GM12865 (cell line): ENCODE measurements at places on chromosomes 6 and 20.

- peak; percentile 50 for DNase-seq
Measured at GRCh38 chr6:105452924-105453756, 50.3 kb upstream of the PREP start.

DNA sequence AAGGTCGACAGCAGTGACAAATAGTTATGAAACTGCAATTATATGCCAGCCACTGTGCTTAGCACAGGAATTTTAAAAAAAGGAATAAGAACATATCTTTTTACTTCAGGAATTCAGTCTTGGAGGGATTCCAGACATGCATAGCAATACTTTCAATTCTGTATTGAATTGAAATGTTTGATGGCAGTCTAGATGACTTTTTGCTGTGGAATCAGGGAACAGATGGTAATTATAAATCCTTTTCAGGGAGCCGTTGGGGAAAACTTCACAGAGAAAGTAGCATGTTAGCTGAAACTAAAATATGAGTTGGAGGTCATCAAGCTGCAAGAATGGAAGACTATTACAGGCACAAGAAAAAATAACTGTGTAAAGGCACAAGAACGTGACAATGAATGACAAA is 74.8 kb downstream of the IMPG1 start:
- DNase-seq: no peak

GRCh38 chr20:34581341-34582184 is 23.0 kb downstream of the MAP1LC3A start:
- DNase-seq: peak; percentile 67

DNA sequence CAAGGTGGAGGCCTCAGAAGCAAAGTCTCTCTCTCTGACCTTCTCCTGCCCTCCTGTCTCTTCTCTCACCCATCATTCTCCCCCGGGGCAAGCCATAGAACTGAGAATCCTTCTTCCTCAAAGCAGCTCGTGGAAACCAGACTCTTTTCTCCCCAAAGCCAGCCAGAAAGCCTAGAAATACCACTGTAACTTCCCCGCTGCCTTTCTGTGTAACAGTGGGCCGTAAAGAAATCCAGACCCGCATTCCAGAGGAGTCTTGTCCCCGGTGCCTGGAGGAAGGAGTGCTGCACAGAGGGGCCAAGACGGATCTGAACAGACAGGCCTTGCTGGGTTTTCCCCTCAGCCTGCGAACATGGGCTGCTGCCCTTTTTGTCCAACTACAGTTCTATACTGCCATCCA is 977 bp upstream of the SLC22A2 start:
- no peak for DNase-seq

DNA sequence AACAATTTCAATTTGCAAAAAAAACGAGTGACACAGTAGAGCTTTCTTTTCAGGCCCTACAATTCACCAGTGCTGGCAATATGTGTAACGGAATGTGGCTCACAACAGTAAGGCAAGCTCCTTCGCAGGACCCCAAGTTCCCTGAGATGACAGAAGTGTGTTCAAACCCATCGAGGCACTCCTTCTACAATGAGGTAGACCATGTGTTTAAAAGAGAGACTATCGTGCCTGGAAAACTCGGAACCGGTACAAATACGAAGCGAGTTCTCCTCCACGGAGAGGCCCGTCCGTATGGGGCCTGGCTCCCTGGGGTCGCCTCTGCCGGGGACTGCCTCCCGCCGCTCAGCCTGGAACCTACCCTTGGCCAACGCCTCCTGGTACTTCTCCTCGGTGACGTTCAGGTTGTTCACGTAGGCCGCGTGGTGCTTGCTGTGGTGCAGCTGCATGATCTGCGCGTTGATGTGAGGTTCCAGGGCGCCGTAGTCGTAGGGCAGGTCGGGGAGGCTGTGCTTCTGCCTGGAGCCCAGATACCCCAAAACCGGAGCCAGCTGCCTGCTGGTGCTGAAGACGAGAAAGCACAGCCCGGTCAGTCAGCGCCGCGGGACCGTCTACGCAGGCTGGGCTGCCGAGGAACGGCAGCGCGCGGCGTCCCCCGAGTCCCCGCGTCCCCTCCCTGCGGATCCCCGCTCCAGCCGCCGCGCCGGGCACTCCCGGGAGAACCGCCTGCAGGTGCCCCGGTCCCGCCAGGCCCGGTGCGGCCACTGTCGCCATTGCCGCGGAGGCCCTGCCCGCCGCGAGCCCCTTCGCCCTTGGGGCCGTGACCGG is 526 bp downstream of the SOD2 start:
- DNase-seq: peak; percentile 74

DNA sequence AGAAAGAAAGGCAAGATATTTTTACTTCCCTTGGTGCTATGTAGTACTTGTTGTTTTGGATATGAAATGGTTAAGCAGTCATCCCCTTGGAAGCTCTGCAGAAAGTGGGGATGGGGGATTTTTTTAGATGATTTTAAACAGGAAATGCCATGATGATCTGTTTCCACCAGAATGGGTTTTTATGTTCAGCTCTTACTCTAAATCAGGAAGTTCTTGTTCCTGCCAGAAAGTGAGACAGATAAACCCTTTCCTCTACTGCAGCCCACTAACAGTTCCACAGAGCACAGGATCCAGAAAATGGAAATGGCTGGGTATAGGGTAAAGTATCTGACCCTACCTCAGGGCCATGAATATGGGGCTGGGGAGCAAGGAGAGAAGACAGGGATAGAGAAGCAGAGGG is 32.1 kb upstream of the PPP1R3G start:
- no peak for DNase-seq

DNA sequence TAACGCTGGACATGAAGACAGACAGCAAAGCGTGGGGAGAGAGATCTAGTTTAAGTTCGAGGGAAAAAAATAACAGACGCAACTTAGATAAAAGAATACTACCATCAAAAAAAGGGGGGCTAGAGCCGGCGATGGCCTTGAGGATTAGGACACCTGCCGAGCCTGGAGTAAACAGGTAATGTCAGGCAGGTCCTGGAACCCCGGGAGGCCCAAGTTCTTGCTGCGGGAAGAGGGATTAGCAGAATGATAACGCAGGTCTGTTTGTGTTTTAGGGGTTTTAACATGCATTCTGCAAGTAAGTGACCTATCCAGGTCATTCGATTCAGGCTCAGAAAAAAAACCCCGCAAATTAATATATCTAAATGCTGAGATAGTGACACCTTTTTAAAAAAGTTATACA is 754 bp upstream of the TMEM170B start:
- DNase-seq: peak; percentile 12

GRCh38 chr20:53074811-53075314 is 102.7 kb downstream of the TSHZ2 start:
- DNase-seq: no peak
